ENCODE measurements at places on chromosomes 13 and 19.

DNA sequence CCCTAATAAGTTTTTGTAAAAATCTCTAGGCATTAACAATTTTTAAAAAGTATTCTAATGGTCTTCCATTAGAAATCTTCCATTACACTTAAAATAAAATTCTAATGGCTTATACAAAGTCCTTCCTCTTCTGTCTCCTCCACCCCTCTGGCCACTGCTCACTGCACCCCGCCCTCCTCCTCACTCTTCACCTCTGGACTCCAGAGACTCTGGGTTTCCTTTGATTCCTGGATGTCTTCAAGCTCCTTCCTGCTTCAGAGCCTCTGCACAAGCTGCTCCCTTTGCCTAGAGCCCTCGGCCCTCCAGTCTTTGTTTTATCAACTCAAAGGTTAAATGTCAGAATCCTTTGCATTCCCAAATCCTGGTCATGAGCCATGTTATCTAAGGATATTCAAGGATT is 20.8 kb downstream of the TNFSF14 start:
- no peak for DNase-seq

DNA sequence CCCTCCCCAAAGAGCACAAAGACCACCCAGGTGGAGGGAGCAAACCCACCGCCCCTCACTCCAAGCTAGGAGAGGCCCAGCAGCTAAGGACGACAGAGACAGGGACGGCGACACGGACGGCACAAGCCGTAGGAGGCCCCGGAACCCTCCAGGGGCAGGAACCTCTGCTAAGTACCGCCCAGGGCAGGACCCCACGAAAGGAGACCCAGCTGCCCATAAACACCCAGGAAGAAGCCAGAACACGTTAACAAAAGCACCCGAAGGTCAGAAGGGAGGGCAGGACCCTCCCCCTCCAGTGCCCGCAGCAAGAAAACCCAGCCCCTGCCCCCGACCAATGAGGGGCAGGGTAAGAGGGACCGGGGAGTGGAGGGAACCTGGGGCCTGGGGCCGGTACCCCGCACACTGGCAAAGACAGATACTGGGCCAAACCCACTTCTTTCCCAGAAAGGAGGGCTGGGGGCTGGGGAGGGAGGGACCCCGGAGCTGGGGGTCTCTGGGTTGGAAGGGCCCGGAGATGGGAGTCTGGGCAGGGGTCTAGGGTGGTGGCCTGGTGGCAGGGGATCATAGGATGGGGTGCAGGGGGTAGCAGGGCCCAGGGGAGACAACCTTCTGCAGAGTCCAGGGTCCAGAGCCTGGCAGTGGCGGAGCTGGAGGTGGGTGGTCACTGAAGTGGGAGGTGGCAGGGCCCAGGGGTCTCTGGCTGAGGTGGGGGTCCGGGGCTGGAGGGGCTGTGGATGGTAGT is 2.4 kb downstream of the BTBD2 start:
- no peak for DNase-seq

GRCh38 chr13:60108589-60108988 is 55.1 kb downstream of the DIAPH3 start:
- DNase-seq = no peak

DNA sequence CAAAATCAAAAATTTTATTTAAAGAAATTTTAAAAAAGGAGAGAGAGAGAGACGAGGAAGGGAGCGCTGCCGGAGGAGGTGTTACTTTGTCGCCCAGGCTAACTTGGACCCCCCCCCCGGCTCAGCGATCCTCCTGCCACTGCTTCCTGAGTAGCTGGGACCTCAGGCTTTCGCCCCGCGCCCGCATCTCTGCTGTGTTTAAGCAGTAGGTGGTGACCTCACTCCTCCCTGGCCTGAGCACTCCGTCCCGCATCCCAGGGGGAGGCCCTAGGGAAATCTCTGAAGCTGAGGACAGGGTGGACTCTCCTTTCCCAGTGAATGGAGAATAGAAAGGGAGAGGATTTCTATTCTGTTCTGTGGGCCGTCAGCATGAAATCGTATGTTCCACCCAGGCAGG is 485 bp upstream of the ZNF845 start:
- no peak for DNase-seq

- DNase-seq = no peak
Observed at GRCh38 chr13:113353254-113353653, 10.7 kb downstream of the GRTP1 start.

All from RCC 7860 (cell line).